ENCODE measurements at places on chromosomes 5 and 9. TPM values are rescaled to one million over a fixed set of nuclear protein-coding genes. Genes with fewer than 3 reads are reported as not detected.

PDE8B gene
- 4.5 TPM for total RNA-seq

DNA sequence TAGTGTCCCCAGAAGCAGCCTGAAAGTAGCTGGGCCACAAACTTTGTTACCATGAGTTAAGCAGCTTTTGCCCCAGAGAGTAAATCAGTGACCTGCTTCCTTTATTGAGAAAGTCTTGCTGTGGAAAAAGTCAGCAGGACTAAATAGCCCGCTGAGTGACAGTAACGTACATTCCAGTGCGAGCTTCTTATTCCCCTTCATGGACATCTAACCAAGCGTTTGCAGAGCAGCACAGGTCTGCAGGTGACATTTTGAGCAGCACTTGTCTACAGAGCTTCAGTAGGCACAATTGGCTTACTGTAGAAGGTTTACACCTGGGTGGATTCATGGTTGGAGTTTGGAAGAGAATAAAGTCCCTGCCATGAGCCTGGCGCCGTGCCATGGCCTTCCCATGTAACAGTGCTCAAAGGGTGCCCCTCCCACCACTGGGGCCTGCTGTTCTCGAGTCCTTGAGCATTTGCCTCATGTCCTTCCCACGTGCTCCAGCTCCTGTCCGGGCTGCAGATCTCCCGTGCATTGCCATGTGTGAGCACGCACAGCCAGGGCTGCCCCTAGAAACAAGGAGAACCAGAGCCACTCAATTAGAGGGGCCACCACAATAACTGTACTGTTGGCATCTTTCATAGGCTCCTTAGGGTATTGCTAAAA lies 41.3 kb upstream of the GRHPR start:
- H3K27ac ChIP-seq: no peak overlapping the region
- no peaks in the 10 kb centered on the region for H3K4me1 ChIP-seq
- DNase-seq: peak; percentile 64

TTC23L gene
- total RNA-seq: 1.9 TPM

DNA sequence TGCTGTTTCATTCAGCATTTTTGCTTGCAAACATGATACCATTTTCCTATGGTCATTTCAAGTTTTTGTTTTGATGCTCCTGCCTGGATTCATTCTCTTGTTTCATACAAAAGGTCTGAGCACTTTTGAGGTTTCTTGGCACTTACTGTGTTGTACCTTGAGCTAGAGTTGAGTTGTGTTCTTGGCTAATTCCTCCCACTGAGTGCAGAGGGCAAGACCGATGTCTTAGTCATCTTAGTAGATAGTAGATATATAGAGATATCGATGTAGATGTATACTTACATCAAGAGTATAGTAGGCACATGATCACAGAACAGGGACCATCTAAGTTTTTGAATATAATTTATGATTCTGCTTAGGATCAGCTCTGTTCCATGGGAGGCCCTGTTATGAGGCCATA lies 366.6 kb downstream of the OSTF1 start:
- no peaks in the 10 kb centered on the region for H3K27me3 ChIP-seq
- H3K4me1 ChIP-seq: no peaks in the 10 kb centered on the region

- no peak overlapping the region for H3K27ac ChIP-seq
- no peaks in the 10 kb centered on the region for H3K36me3 ChIP-seq
- H3K4me3 ChIP-seq: no peak overlapping the region
- no peaks in the 10 kb centered on the region for H3K27me3 ChIP-seq
Observed at GRCh38 chr5:16579142-16579847, 37.5 kb downstream of the RETREG1 start.
